ENCODE measurements at places on chromosomes 16 and 17. TPM values are rescaled to one million over a fixed set of nuclear protein-coding genes. Genes with fewer than 3 reads are reported as not detected.

NPTX1 gene
- 20.8 TPM for total RNA-seq

WNT9B gene
- total RNA-seq: 0.77 TPM

GSG1L gene
- 0.83 TPM for total RNA-seq

PGS1 gene
- 41.8 TPM for total RNA-seq

- DNase-seq: peak; percentile 73
Observed at GRCh38 chr17:46983782-46984181, 4.7 kb upstream of the RPRML start.

DNA sequence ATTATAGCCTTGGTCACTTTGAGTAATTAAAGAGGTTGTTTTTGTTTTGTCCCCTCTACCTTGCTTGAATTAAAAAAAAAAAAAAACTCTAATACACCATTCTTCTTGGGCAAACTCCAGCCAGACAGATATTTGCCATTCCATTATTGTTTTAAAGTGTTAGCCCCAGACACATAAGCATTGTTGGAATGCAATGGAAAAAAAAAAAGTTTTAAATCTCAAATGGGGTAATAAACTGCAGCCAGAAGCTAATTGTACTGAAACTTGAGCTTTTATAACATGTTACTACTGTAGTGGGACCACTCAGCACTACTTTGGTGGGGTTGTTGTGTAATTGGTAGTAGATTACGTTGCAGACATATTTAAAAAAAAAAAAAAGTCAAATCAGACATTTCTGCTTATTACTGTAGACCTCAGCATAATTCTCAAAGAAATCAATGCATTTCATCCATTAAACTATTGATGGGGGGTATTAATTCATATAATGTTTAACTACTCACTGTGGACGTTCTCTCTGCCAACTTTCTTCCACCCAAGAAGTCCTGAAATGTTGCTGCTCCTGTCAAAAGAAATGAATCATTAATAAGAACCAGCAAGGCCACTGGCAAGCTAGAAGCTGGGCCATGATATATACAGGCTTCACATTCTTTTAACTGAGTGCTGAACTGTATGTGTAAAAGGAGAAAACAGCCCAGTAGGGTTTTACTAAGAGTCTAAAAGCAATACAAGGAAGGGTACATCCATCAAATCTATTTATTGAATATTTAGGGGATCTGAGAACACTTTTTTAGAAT is 626.6 kb upstream of the SOX9 start:
- DNase-seq: no peak

DNA sequence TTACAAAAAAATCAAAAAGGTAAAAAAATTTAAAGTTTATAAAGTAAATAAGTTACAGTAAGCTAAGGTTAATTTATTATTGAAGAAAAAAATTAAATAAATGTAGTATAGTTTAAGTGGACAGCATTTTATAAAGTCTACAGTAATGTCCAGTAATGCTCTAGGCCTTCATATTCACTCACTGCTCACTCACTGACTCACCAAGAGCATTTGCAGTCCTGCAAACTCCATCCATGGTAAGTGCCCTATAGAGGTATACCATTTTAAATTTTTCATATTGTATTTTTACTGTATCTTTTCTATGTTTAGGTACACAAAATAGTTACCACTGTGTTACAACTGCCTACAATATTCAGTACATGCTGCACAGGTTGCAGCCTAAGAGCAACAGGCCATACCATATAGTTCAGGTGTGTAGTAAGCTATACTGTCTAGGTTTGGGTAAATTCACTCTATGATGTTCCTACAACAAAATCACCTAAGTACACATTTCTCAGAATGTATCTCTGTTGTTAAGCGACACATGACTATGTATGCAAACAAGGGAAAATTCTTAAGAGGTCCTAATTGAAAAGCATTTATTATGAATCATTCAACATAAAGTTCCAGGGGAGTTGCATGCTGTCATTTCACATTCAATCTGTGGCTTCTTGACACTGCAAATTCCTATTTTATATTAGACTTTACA is 92.3 kb downstream of the SPAG9 start:
- DNase-seq: no peak

GRCh38 chr17:27588354-27588753 is 42.6 kb upstream of the LGALS9 start:
- DNase-seq: no peak

DNA sequence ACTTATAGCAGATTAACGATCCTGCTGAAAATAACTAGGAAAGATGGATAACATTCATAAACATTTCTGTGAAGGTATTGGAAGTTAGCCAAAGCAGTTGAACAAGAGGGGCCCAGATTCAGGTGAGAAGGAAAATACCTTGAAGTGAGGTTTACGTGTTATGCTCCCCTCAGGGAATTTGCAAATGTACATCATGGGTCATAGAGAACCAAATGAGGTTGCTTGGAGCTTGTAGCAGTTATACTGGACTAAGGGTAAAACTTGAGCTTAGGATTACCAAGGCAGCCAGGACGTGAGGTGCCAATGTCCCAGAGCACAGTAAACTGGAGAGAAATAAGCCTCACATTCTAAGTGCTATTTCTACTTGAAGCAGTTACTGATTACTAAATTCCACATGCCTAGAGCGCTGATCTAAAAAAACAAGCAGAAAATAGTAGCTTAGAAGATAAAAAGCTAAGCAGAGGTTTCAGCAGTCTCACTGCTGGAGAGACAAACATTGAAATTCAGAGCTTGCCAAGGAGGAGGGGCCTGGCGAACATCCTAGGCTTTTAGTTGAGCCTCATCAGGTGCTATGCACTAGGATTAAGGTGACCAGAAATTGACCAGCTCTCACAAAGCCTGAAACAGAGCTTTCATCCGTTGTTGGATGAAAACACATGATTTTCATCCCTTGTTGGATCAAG is 136.7 kb upstream of the FAM20A start:
- no peak for DNase-seq

DNA sequence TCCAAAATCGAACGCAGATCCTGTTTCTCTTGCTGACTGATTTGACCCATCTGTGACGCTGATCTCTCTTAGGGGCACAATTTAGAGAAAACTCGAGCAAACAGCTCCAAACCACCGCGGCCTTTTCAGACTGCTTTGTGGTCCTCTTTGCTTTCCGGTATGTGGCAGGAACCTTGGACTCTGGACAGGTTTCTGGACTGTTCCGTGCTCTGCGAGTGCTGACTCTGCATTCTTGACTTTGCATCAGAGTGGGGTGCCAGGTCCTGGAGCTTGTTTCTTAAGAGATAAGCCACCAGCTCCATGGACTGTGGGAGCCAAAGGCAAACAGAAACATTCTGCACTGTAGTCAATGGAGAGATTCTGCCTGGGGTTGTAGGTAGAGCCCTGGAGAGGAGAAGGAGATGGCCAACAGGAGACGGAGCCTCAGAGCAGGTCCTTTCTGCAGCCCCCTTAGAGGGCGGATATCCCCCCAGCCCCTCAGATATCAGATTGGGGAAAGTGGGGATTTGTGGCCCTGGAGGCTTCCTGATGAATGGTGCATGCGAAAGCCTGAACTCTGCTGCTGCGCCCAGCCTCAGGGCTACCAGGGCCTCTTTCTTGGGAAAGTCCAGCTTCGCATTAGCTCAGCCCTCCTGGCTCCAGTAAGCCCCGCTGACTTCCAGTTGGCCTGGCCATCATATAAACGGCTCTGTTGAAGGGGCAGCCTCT is 65.6 kb downstream of the WIPI1 start:
- DNase-seq: no peak

- DNase-seq: no peak
Observed at GRCh38 chr16:65384441-65384840, 262.6 kb upstream of the CDH11 start.
